ENCODE measurements at places on chromosomes 6 and 20.

GRCh38 chr6:101322921-101323320 is 70.6 kb upstream of the GRIK2 start:
- DNase-seq: no peak

GRCh38 chr6:133629970-133630369 is 258.9 kb upstream of the TCF21 start:
- DNase-seq: no peak

- no peak for DNase-seq
These were observed 8.5 kb upstream of the PSMG4 start for GRCh38 chr6:3250231-3250675.

- DNase-seq: no peak
These were observed 8.1 kb downstream of the LYRM2 start for GRCh38 chr6:89630488-89630887.

DNA sequence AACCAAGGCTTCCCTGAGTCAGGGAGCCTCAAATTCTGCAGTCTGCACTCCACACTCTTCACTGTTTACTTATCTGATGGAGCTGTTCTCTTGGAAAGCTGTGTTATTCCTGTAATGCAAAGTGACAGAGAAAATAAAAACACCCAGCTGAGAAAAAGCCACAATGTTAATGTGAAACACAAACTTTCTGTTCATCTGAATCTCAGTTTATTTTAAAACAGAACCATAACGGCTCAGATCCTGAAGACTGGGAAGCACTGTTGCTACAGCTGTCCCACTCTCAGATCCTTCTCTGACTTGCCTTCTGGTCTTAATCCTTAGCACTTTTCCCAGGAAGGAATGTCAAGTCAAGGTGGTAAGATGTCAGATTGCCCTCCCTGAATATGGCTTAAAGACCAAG is 736.6 kb downstream of the DHX35 start:
- DNase-seq: no peak

DNA sequence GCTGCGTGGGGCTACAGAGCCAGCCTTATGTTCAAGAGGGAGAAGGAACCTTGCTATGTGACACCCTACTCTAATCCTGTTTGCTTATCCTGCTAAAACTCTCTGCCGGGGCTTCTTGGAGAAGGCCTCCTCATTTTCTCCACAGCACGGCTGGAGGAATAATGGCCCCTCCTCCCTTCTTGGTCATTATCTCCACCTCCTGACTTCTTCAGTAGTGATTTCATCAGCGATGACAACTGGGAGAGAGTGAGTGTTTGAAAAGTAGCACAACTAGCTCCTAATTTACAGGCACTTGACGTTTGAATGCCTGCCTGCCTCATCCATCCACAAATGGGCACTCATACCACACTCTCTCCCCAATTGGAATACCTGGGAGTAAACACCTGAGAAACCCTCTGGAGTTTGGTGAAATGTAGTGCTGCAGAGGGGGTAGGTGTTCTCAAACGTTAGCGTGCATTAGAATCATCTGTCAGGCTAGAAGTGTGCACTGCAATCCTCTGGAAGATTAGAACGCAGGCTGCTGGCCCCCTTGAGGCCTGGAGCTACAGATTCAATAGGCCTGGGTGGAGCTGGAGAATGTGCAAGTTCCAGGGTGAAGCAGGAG is 148.5 kb downstream of the FOXC1 start:
- DNase-seq: no peak

DNA sequence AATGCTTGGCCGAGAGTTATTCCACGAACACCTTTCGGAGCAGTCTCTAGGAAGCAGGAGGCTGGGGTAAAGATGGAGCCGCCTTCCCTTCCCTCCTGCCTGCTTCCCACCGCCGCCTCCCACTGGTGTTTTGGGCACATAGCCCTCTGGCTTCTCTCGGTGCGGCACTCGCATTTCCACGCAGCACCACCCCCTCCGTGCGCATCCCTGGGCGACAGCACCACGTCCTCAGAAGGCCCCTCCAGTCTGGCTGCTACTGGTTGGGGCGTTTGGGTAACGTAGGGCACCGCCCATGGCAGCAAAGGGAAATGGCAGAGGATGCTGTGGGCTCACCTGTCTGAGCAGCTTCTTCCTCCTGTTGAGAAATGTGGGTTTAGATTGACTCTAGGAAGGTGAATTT is 2.4 kb downstream of the COL20A1 start:
- no peak for DNase-seq

- no peak for DNase-seq
These were observed 228.7 kb downstream of the BCKDHB start for GRCh38 chr6:80335121-80335531.

DNA sequence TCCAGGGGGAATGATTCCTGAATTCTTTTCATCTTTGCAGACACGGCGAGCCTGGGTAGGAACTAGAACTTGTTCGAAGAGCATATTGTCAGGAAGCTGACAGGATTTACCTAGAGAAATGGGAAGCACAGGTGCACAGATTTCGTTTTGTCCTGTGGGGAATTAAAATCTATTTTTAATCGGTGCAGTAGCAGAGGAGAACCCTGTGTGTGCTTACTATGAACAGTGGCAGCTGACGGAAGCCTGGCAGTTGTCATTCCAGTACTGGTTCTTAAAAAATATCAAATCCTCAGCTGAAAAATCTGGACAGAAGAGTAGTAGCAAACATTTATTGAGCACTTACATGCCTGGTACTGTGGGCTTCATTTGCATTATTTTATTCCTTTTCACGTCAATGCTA is 609.0 kb downstream of the QKI start:
- no peak for DNase-seq

DNA sequence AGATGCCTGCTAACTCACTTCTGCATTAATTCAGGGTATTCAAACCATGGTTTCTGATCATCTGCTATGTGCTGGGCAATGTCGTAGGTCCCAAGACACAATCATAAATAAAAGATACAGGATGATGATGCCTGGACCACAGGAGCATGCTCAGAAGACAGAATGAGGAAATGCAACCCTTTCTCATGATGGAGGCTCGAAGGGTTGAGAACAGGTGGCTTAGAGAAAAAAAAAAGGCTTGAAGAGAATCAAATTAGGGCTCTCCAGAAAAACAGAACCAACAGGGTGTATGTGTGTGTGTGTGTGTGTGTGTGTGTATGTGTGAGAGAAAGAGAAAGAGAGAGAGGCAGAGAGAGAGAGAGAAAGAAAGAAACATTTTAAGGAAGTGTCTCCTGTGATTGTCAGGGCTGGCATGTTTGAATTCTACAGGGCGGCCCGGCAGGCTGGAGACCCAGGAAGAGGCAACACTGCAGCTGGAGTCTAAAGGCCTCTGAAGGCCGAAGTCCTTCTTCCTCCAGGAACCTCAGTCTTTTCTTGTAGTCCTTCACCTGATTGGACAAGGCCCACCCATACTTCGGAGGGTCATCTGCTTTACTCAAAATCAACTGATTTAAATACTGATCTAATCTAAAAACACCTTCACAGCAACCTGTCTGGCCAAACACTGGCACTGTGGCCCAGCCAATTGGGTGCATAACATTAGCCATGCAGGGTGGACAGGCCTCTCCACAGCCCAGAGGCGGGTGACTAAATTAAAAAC is 143.8 kb downstream of the ERMARD start:
- no peak for DNase-seq

DNA sequence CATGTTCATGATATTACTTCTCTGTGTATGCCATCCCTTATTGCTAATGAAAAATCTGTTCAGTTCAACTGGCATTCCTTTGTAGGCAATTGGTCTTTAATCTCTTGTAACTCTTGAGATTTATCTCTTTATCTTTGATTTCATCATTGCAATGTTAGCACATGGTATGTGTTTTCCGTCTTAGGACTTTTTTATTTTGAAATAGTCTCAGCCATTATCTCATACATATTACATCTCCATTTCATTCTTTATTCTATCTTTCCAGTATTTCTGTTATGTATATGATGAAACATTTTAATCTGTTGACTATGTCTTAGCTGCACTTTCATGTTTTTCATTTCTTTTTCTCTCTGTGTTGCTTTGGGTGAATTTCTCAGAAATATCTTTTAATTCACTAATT is 58.1 kb downstream of the VSTM2L start:
- no peak for DNase-seq

DNA sequence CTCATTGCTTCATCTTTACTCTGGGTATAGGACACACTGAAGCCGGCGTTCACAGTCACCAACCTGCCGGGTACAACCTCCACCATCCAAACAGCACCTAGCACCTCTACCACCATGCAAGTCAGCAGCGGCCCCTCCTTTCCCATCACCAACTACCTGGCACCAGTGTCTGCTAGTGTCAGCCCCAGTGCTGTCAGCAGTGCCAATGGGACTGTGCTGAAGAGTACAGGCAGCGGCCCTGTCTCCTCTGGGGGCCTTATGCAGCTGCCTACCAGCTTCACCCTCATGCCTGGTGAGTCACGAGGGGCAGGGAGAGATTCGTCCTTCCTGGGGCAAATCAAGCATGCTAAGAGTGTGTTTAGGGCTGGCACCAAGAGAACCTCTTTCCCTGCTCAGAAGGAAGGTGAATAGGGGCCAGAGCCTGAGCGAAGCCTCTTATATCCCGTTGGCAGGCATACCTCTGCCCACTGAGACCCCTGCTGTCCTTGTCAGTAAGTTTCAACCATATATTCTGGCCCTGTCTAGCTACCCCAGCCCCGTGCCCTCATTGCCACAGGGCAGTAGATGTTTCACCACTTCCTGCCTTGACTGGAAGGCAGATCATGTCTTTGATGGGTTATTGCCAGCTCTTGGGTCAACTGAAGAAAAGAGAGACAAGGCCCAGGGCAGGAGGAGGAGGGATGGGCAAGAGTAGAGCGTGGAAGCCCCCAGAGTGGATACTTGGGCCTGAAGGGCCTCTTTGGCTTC is 4.8 kb downstream of the SRF start:
- DNase-seq: no peak

DNA sequence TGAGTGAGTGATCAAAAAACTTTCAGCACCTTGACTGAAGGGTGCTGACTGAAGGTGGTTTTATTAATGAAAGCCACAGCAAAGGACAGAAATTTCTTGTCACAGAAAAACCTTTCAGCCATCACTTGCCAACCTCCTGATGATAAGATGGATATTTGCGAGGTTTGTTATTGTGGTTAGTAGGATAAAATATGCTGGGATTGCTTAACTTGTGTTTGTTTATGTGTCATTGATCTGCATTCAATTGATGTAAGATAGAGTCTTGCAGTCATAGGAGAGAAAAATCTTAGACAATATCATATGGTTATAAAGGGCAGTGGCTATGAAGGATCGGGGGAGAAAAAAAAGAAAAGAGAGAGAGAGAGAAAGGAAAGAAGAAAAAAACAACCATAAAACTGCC is 1.2 kb downstream of the TSBP1 start:
- no peak for DNase-seq

GRCh38 chr20:61873651-61874420 is 191.8 kb downstream of the TAF4 start:
- DNase-seq: no peak

DNA sequence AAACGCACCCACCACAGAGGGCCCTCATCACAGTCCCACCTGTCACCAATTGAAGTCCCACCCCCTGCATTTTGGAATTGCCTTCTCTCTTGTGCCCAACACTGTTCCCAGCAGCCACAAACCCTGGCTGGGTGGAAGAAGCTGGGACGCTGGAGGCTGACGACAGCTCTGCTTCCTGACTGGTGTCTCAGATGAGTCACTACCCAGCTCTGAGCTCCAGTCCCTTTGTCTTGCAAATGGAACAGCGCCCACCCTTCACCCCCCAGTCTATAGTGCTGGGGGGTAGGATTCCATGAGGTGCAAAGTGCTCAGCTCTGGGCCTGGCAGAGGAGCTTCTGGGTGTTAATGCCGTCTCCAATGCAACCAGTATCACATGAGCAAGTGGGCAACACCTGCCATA is 85.3 kb downstream of the DLGAP4 start:
- no peak for DNase-seq

DNA sequence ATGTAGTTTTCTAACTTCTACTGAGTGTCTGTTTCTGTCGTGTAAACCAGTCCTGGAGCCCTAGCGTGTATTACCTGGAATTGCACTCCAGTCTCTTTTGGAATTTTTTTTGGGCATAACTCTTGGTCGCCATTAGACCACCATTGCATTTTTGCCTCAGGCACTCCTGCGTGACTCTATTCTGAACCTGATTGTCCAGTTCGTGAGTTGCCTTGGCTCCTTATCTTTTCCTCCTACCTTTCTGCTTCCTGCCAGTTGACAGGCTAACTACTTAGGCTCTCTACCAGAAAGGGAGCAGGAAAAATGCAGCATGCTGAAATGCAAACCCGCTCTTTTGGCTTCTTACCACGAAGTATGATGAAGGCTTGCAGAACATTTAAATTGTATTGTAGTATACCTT is 490.9 kb upstream of the SOX4 start:
- DNase-seq: no peak

DNA sequence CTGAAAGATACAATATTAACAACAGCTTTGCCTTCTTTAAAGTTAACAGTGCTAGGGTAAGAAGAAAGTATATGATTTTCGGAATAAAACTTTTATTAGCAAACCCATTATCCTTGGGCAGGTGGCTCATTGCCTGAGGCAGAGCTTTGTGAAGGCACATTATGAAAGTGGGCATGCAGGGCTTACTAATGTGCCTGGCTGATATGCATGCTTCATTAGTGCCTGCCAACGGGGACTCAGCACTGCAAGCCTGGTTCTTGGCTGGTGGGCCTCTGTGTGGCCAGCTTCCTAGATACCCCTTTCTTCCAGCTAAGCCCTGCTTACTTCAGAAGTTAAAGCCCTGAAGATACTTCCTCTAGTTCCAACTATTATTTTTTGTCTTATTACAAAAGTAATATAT is 481.6 kb downstream of the ADGRB3 start:
- DNase-seq: no peak

DNA sequence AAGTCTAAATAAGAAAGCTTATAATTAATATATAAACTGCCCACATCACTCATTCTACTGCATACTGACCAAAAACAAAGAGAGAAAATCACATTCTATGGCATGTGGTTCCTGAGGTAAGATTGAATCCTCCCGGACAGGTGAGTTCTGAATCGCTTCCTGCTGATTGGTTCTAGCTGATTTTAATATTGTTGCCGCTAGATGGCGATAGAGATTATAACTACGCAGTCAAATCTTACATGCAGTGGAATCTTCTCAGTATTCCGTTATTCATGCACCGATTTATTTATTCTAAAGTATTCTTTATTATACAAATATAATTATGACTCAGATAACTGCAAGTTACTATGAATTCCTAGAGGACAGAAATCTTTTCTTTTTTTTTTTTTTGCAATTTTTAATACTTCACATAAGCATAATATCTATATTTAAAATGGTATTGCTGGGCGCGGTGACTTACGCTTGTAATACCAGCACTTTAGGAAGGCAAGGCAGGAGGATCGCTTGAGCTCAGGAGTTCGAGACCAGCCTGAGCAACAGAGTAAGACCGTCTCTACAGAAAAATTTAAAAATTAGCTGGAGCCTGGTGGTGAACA is 24.2 kb upstream of the TMX4 start:
- no peak for DNase-seq

DNA sequence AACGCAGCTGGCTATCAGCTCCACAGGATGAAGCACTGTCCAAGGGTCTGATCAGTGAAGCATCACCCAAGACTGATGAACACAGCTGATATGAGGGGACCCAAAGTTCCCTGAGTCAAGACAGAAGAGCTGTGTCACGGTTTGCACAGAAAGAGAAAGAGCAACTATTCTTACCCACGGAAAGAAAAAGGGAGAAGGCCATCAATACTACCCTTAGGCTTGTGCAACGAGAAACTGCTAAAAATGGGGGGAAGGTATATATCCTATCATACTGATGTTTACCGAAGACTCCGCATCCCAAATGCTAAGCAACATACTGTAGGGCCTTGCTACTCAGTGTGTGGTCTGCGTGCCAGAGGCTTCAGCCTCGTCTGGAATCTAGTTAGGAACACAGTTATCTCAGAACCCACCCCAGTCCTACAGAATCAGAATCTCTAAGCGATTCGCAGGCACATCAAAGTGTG is 665 bp downstream of the FASTKD5 start:
- DNase-seq: no peak

- DNase-seq: no peak
These were observed 24.9 kb downstream of the FYN start for GRCh38 chr6:111848262-111848812.

Data from activated CD8-positive, alpha-beta memory T cell treated with anti-CD3 and anti-CD28 coated beads for 1 hour (primary cell).